ENCODE measurements at places on chromosomes 12 and 14. TPM values are rescaled to one million over a fixed set of nuclear protein-coding genes. Genes with fewer than 3 reads are reported as not detected.

The SMIM41 gene
- total RNA-seq, result 28.0 TPM

- H3K27ac ChIP-seq, result no peak overlapping the region
- no peaks in the 10 kb centered on the region for H3K4me1 ChIP-seq
- no peaks in the 10 kb centered on the region for H3K27me3 ChIP-seq
- no peaks in the 10 kb centered on the region for H3K36me3 ChIP-seq
- H3K4me3 ChIP-seq, result no peak overlapping the region
- no peak for DNase-seq
Measured at GRCh38 chr14:22213120-22213519, 375.9 kb downstream of the DAD1 start.

The REM2 gene
- not detected for total RNA-seq

The PEX5 gene
- 64.3 TPM for total RNA-seq

The CRIP1 gene
- total RNA-seq, result 26.4 TPM

- no peaks in the 10 kb centered on the region for H3K36me3 ChIP-seq
- no peaks in the 10 kb centered on the region for H3K27me3 ChIP-seq
- no peak for DNase-seq
Measured at GRCh38 chr14:28502517-28502916, 264.1 kb upstream of the FOXG1 start.

The LTB4R gene
- 14.4 TPM for total RNA-seq

The FGF23 gene
- not detected for total RNA-seq

DNA sequence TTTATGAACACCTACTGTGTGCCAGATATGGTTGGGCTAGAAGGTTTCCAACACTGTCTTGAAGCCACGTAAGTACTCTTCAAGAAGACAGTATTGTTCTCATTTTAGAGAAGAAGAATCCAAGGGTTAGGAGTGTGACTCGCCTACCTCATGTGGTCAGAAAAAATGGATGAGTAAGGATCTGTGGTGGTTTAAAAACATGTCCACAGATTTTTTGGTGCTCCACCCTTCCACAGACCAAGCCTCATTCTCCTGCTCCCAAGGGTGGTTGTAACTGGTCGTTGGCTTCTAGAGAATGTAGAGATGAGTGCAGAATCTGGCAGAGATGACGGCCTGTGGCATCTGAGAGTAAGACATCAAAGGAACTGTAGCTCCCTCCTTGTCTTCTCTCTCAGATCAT, 30.3 kb upstream of the TTC7B start:
- H3K36me3 ChIP-seq, result no peaks in the 10 kb centered on the region
- no peak overlapping the region for H3K4me3 ChIP-seq
- no peaks in the 10 kb centered on the region for H3K27me3 ChIP-seq
- H3K27ac ChIP-seq, result no peak overlapping the region

The NPAS3 gene
- total RNA-seq, result 12.3 TPM

The GLIPR1L2 gene
- 0.20 TPM for total RNA-seq

DNA sequence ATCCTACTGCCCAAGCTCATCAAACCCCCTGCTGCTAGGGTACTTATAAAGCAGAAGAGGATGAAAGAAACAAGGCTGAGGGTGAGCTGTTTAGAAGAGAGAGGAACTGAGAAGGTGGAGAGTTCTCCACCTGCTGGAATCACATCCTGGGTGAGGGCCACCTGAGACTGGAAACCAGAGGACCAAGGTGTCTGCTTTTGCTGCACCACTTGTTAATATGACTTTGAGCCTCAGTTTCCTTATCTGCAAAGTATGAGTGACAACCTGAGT, 203.2 kb upstream of the SSTR1 start:
- no peak for DNase-seq
- H3K27ac ChIP-seq, result no peak overlapping the region
- no peaks in the 10 kb centered on the region for H3K27me3 ChIP-seq
- H3K4me3 ChIP-seq, result no peak overlapping the region
- H3K4me1 ChIP-seq, result no peaks in the 10 kb centered on the region
- H3K36me3 ChIP-seq, result no peaks in the 10 kb centered on the region

DNA sequence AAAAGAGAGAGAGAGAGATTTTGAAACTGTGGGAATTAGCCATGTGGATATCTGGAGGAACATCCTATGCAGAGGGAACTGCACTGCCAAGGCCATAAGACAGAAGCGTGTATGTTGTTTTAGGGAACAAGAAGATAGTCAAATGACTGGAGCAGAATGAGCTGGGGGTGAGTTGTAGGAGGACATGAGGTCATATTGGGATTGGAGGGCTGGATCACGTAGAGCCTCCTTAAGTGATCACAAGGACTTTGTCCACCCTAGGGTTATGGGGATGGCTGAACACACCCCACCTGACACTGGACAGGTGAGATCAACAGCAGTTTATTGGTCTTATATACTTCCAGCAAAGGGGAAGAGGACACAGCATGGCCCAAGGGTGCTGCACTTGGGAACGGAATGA, 8.2 kb upstream of the CGRRF1 start:
- no peak for DNase-seq
- H3K4me1 ChIP-seq, result peaks cover 4% of the 10 kb centered on the region
- no peak overlapping the region for H3K27ac ChIP-seq
- H3K27me3 ChIP-seq, result no peaks in the 10 kb centered on the region

GRCh38 chr14:55762595-55763232, 182.7 kb downstream of the KTN1 start:
- no peaks in the 10 kb centered on the region for H3K36me3 ChIP-seq
- no peaks in the 10 kb centered on the region for H3K4me1 ChIP-seq
- no peaks in the 10 kb centered on the region for H3K27me3 ChIP-seq
- H3K27ac ChIP-seq, result no peak overlapping the region
- H3K4me3 ChIP-seq, result no peak overlapping the region
- no peak for DNase-seq

- no peak overlapping the region for H3K4me3 ChIP-seq
- no peaks in the 10 kb centered on the region for H3K36me3 ChIP-seq
- DNase-seq, result no peak
- H3K27me3 ChIP-seq, result no peaks in the 10 kb centered on the region
- H3K4me1 ChIP-seq, result peaks cover 8% of the 10 kb centered on the region
- no peak overlapping the region for H3K27ac ChIP-seq
Measured at GRCh38 chr12:1598757-1599156, 4.4 kb upstream of the FBXL14 start.

DNA sequence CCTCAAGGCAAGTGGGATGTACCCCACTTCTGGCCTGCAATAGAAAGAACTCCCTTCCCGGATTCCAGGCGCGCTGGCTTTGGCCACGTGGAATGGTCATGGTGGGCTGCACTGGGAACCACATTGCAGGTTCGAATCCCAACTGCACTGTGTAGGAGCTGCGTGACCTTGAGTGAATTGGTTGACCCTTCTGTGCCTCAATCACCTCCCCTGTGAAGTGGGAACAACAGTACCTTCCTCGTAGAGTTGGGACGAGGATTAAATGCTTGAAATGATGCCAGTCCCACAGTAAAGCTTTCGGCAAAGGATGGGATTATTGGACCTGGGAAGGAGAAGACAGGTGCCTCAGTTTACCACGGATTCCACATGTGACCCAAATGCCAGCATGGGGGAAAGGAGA, 36.8 kb upstream of the MYL2 start:
- no peaks in the 10 kb centered on the region for H3K36me3 ChIP-seq
- no peak overlapping the region for H3K4me3 ChIP-seq
- DNase-seq, result no peak
- no peaks in the 10 kb centered on the region for H3K27me3 ChIP-seq
- H3K27ac ChIP-seq, result no peak overlapping the region
- H3K4me1 ChIP-seq, result no peaks in the 10 kb centered on the region

DNA sequence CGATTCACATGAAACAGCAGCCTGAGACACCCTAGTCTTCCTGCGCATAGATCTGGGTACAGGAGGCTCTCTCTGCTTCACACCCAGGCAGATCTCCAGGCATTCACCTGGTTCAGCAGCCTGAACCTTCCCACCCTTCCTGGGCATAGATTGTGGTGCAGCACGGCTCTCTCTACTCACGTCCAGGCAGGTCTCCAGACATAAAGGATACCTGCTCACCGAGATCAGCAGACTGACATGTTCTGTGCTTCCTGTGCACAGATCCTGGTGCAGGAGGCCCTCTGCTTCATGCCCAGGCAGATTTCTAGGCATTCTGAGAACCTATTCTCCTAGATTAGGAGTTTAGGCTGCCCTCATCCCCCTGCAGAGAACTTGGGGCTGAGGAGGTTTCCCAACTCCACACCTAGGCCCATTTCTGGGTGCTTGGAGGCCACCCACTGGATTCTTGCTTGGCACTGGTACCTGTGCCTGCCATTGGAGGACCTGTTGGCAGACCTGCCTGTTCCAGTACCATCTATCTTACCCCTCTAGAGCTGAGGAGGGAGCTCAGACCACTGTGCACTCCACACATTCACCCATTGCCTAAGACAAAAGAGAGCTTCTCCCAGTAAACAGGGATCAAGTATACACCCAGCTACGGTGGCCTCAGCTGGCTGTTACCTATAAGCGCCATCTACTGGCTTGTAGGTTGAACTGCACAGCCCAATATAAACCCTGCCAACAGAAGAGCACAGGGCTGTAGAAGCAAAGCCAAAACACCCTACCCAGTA, 28.0 kb upstream of the GARIN6 start:
- no peak overlapping the region for H3K27ac ChIP-seq
- DNase-seq, result no peak
- no peak overlapping the region for H3K4me3 ChIP-seq
- no peaks in the 10 kb centered on the region for H3K36me3 ChIP-seq

The PLEKHD1 gene
- not detected for total RNA-seq

- DNase-seq, result no peak
- no peak overlapping the region for H3K27ac ChIP-seq
- H3K4me3 ChIP-seq, result no peak overlapping the region
- peaks cover 33% of the 10 kb centered on the region for H3K36me3 ChIP-seq
Measured at GRCh38 chr12:100646896-100647295, 73.4 kb downstream of the GAS2L3 start.

- H3K27me3 ChIP-seq, result no peaks in the 10 kb centered on the region
- H3K27ac ChIP-seq, result no peak overlapping the region
- H3K4me3 ChIP-seq, result no peak overlapping the region
- DNase-seq, result no peak
- no peaks in the 10 kb centered on the region for H3K4me1 ChIP-seq
- H3K36me3 ChIP-seq, result no peaks in the 10 kb centered on the region
Measured at GRCh38 chr12:107519906-107520859, 165.4 kb upstream of the PWP1 start.

DNA sequence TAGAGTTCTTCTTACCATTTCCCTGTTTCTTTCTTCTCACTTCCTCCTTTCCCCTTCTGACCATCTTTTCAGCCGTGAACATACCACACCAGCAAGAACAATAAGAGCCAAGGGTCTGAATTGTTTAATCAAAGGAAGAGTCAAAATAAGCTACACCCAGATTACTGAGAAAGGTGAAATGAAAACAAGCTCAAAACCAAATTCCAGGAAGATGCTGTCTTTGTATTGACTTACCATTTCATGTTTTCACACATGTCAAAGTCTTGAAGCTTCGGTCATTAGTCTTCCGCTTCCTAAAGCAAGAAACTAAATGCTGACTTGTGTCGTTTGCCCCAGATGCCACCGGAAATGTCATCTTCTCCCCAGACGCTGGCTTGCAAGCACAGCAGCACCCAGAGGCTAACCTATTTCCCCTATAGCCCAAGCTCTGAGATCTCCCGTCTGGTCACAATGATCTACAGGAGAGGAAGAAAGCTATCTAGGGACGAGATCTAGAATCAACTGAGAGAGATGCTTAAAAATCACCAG, 136.5 kb upstream of the AMIGO2 start:
- no peak overlapping the region for H3K4me3 ChIP-seq
- no peaks in the 10 kb centered on the region for H3K4me1 ChIP-seq
- no peak for DNase-seq
- H3K36me3 ChIP-seq, result no peaks in the 10 kb centered on the region
- peak overlapping the region; percentile 81 for H3K27ac ChIP-seq

GRCh38 chr12:54657105-54657607, 9.0 kb upstream of the DCD start:
- no peaks in the 10 kb centered on the region for H3K36me3 ChIP-seq
- no peak overlapping the region for H3K4me3 ChIP-seq
- H3K27me3 ChIP-seq, result no peaks in the 10 kb centered on the region
- no peaks in the 10 kb centered on the region for H3K4me1 ChIP-seq

DNA sequence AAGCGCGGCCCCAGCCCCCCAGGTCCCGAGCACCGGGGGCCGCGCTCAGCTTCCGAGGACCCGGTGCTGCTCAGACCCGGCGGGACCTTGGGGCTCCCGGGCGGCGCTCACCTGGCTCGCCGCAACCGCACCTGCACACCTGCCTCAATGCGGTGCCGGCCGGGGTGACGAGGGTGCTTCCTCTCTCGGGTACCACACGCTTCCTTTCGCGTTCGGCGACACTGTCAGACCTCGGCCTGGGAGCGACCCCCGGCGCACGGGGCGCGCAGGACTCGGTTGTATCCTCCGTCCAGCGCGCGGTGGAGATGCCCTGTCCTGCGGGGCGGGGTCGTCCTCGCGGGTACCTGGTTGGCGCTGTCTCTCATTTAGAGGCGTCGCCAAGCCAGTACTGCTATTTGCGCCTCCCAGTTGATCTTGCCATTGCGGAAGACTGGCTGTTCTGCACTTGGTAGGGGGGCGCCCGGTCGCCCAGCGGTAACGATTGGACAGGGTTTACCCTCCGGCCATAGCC, 718 bp downstream of the PACS2 start:
- peaks cover 27% of the 10 kb centered on the region for H3K4me1 ChIP-seq
- DNase-seq, result no peak
- H3K27ac ChIP-seq, result peak overlapping the region; percentile 88
- peak overlapping the region; percentile 72 for H3K4me3 ChIP-seq
- no peaks in the 10 kb centered on the region for H3K36me3 ChIP-seq

DNA sequence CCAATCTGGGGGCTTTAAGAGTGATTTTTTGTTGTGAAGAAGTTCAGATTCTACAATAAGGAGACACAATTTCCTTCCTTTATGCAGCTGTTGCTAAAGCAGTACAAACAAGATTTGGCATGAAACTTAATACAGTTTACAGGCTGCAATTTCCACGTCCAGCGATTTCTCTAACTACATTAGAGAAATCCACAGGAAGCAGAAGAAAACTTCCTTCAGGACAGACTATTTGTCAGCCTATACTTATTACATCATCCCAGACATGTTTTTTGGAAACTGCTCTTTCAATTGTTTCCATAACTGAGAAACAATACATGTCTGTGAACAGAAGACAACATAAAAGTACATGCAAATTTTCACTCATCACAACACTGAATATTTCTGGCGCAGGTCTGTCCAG, 204.3 kb downstream of the TTC7B start:
- no peak for DNase-seq
- no peak overlapping the region for H3K27ac ChIP-seq
- H3K36me3 ChIP-seq, result peaks cover 35% of the 10 kb centered on the region
- H3K4me1 ChIP-seq, result no peaks in the 10 kb centered on the region

All from tibial nerve (tissue), 4 donors.